B cell (primary cell): ENCODE measurements at places on chromosomes 6 and 20. TPM values are rescaled to one million over a fixed set of nuclear protein-coding genes. Genes with fewer than 3 reads are reported as not detected.

The C6orf163 gene
- total RNA-seq, result 10.0 and 11.8 TPM in 2 replicates

The C6orf58 gene
- total RNA-seq, result not detected in 2 replicates

The EFCAB8 gene
- 2.3 and 3.8 TPM in 2 replicates for total RNA-seq

The KIAA1755 gene
- total RNA-seq, result not detected in 2 replicates

The FAM217A gene
- not detected in 2 replicates for total RNA-seq

The GSTA2 gene
- not detected in 2 replicates for total RNA-seq

The PHACTR1 gene
- 121 and 129 TPM in 2 replicates for total RNA-seq

The SLC24A3 gene
- total RNA-seq, result not detected in 2 replicates

The SYCP2L gene
- not detected in 2 replicates for total RNA-seq

The STK35 gene
- 23.9 and 26.2 TPM in 2 replicates for total RNA-seq

The EYA4 gene
- total RNA-seq, result 0.49 TPM in 1 of 2 replicates, not detected in the other

The COL11A2 gene
- 0.39 and 0.66 TPM in 2 replicates for total RNA-seq

The ENPP4 gene
- 10.0 and 10.1 TPM in 2 replicates for total RNA-seq

The MEI4 gene
- not detected in 2 replicates for total RNA-seq

The SLC22A1 gene
- total RNA-seq, result 1.5 and 1.7 TPM in 2 replicates
